ENCODE measurements at places on chromosomes 3 and 15.

- DNase-seq, result no peak
These were observed 211.7 kb upstream of the TTC14 start for GRCh38 chr3:180390313-180390712.

GRCh38 chr3:133159498-133160475, 121.6 kb downstream of the TMEM108 start:
- no peak for DNase-seq

GRCh38 chr3:6089780-6090179, 771.1 kb upstream of the GRM7 start:
- DNase-seq, result no peak

DNA sequence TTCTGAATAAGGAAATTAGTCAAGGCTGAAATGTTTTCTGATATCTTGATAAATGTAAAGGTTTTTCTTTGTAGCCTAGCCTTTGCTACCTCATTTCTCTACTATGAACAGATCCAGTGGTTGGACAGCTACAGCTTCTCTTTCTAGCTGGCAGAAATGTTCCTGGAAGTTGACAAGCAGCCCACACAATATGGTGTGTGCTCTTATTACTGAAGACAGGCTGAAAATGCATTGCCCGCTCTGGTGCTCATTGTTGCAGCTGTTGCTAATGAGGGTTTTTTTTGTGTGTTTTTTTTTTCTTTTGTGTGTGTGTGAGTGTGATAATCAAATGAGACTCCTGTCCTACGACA, 844.3 kb upstream of the SEMA6D start:
- no peak for DNase-seq

- peak; percentile 3 for DNase-seq
These were observed 82.2 kb upstream of the SLC6A1 start for GRCh38 chr3:10910367-10910766.

All from upper lobe of left lung (tissue), 6 donors.